ENCODE measurements at places on chromosomes 4 and X.

DNA sequence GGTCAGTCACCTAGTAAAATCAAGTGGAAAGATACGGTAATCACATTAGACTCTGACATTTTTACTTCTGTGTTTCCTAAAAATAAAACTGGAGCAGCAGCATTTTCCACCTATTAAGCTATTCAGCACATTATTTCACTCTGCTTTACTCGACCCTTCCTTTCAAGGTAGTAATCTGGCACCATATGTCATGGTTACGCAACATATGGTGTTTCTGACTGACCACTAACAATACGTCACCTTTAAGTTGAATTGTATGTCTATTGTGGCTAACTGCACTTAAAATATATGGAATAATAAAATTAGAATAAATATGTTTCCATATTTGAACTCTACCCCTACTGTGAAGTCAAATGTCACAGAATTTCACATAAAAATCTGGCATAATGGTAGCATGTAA is 168.8 kb downstream of the CDS1 start:
- no peak for DNase-seq

DNA sequence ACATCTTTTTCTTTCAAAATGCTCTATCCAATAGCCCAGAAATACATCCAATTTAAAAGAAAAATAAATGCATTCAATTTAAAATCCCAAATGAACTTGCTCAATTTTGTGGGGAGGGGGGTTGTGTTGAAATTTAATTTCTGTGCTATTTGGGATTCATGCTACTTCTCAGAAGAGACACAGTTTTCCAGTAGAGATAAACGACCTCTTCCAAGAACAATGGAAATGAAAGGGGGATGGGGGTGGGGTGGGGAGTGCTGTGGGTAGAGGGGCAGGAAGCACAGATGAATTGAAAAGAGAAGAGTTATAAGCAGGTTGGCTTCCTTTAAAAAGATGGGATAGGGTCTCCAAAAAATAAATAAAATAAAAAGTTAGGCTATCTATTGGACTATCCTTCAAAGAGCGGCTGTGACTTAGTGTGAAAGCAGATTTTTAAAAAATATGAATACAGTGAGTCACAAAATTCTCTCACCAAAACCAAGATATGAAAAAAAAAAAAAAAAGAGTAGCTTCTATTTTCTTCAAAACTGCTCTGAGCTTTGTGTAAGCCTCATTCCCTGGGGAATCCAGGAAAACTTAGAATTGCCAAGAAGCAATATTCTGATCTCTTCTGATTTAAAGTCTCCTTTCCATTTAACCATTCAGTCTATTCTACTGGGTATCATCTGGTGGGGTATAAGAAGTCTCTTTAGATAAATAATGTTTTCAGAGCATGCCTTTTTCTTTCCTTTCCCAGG is 324.3 kb downstream of the PTTG2 start:
- DNase-seq = no peak

GRCh38 chrX:107576392-107576791 is 51.9 kb upstream of the PRPS1 start:
- no peak for DNase-seq

GRCh38 chrX:38103857-38104812 is 97.8 kb downstream of the SYTL5 start:
- no peak for DNase-seq

GRCh38 chr4:2789351-2789750 is 3.5 kb upstream of the SH3BP2 start:
- no peak for DNase-seq

DNA sequence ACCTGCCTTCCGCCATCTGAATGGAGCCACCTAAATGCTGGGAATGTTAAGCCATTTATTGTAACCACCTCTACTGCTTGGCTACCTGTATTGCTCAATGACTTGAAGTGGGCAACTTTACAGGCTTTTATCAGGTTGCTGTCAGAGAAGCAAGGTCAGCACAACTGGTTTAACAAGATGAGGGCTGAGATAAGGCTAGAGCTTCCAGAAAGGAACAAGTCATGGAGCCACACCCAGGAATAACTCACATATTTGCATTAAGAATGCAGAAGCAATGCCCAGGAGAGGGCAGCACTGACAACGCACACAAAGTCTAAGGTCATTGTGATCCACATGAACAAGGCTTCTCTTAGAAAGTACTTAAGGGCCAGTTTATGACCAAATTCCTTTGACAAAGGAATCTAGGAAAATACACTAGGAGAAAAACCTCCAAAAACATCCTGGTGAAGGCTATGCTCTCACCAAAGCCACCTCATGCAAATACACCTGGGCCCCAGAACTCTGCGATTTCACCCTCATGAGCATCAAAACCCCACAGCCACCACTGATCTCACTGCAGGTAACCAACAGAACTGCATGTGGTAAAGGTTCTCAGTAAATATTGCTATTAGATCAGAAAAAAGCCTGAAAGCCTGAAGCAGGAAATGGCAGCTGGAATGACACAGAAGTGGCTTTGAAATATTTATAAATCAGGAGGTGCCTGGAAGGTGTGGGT is 15.0 kb upstream of the STS start:
- no peak for DNase-seq

DNA sequence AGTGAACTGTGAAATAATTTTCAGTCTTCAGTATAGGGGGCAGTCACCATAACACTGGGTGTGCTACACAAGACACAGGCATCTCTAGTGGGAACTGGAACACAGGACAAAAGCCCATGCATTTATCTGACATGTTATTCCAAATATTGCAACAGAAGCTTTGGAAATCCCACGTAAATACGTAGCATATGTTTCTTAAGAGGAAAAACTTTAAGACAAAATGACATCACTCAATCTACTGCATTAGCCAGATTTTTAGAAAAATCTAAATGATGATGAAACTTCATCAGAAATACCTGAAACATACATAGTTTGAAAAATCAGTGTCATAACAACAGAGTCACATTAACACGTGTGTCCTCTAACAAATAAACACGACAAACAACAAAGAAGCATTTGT is 14.5 kb downstream of the SHISA3 start:
- DNase-seq = no peak

DNA sequence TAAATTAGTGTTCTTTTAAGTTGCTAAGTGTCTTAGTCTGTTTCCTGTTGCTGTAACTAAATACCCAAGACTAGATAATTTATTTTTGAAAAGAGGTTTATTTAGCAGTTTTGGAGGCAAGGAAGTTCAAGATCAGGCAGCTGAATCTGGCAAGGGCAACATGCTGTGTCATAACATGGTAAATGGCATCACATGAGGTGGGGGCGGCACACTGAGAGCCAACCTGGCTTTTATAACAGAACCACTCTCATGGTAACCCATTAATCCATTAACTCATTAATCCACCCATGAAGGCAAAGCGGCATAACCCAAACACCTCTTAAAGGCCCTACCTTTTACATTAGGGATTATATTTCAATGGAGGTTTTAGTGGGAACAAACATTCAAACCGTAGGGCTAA is 182.2 kb upstream of the GATB start:
- no peak for DNase-seq

DNA sequence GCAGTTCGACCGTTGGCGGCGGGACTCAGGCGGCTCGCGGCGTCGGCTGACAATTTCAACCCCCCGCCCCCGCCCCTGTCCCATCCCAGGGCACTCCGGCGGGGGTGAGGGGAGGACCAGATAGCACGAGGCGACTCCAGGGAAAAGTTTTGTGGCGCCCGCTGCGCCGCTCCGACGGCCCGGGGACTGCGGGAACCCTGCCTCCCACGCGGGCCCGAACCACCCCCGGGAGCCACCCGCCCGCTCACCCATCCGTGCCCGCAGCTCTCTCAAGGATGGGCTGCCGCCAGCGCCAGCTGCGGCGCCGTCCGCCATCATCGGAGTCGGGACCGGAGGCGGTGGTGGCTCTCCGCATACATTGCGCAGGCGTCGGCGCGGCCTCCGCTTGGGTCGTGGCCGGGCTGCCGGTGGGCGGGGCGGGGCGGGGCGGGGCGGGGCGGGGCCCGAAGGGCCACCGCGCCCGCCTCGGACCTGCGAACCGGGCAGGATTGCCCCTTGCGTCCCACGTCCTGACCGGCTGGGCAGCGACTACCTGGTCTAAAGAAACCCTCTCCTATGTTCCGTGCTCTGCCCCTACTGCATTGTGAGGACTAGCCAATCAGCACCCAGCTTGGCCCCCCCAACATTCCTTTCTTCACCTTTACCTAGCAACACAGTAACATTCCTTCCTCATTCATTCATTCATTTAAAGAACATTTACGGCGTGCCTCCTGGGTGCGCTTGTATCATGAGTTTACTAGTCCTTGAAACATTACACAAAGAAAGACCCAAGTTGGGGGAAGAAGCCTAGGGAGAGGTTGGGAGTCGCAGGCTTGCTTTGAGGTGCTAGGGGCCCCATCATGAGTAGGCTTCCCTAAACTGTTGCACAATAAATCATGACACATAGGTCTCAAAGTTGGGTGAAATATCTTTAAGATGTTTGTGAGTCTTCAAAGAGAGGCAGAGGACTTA is at the start of gene MAP7D3:
Gene MAP7D3, minus strand, starts transcription at position 360 of the 951 bp plus-strand sequence. Its CDS starts 42 bp downstream, at position 318.
- peak; percentile 87 for DNase-seq

DNA sequence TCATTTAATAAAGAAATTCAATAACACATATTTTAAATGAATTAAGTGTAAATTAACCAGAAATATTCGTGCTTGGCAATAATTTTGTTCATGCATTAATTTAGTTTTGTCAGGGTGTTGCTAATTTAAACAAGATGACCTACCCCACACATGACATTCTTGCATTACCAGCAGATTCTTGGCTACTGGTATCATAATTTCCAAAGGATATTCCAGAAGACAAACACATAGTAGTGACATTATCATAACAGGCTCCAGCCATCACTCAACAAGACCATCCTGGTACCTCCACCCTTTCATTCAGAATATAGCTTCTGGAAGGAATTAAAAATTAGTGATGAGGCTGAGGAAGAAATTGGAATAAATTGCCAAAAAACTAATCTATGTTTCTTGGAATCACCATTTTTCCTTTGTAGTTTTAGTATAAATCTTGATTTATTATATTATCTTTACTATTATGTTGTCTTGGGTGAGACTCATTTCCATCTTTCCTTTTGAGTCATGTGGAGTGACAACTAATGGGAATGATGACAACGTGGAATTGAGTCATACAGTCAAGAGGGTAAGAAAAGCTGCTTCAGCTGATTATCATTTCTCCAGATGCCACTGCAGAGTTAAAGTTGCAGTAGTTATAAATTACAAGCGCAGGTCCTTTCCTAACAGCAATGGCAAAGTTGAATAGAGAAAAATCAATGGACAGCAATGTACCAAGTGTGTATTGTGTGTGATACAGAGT is 30.9 kb upstream of the HHIP start:
- no peak for DNase-seq

GRCh38 chr4:23932901-23933308 is 43.1 kb upstream of the PPARGC1A start:
- DNase-seq = no peak

Data from GM10248 (cell line).